ENCODE measurements at places on chromosomes 16 and 17.

DNA sequence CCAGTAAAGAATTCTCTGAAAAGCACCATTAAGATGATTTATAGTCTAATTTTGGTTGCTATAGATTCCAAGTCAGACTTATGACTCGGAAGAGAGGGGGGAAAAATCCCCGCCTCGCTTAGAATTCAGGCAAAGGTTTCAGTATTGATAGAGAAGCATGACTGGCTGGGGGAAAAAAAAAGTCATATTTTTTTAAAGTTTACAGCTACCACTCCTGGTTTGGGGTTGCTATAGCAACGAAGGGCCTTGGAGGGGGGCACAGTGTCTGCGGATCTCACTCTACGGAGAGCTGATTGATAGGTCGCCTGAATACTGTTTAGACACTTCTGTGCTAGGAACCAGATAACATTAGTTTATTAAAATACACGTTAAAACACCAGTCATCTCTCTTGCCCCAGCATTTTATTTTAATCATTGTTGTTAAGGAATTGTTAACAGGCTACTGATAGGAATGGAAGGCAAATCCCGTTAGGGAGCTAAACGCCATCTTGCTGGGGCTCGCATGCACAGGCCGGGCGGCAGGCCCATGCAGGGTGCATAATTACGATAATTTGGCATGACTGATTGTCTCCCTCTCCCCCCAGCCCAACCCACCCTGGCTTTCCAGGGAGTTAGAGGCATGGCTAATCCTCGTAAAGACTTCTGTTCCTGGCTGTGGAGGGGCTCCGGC is 380.0 kb upstream of the XYLT1 start:
- DNase-seq = no peak

GRCh38 chr16:30744183-30744582 is 4.0 kb upstream of the PHKG2 start:
- no peak for DNase-seq

GRCh38 chr16:85728879-85729278 is 22.0 kb downstream of the C16orf74 start:
- no peak for DNase-seq

DNA sequence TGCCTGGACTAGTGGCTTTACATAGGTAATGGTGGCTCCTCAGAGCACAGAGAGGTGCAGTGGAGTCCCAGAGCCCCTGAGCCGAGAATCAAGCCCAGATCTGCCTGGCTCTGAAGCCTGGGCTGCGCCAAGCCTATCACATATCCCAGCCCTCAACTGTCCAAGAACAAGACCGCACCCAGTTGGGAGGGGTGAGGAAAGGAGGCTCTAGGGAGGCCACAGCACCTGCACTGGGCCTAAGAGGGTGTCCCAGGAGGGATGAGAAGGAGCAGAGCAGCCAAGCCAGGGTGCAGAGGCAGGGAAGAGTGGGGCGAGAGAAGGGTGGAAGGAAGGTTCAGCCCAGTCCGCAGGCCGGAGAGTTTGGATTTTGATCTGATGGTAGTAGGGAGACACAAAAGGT is 941 bp upstream of the RNF112 start:
- DNase-seq = no peak

- DNase-seq = no peak
Observed at GRCh38 chr17:2776589-2777241, 19.5 kb upstream of the RAP1GAP2 start.

Measured in astrocyte of the cerebellum (primary cell).